ENCODE measurements at places on chromosomes 2 and 18.

GRCh38 chr2:16709769-16710168, 44.1 kb upstream of the CYRIA start:
- DNase-seq: no peak

DNA sequence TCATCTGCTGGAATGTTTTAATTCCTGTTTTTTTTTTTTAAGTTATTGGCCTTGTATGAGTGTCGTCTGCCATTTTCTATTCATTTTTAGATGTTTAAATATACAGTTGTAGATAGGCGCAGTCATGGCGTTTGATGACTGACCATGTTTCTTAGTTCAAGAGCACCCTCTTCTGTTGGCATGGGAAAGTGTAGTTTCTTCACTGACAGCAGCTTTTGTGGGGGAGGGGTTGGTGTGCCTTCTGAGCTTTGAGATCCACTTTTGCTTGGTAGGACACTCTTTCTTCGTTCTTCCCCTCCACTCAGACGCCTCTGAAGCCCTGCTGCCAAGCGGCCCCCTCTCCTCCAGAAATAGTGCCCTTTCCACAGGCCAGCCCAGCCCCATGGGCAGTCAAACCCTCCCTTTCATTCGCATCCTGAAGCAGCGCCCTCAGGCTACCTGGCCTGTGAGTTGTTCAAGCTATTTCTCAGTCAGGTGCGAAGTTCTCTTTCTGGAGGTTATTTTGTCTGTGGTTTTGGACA, 492.0 kb downstream of the TNS1 start:
- DNase-seq: peak; percentile 70

DNA sequence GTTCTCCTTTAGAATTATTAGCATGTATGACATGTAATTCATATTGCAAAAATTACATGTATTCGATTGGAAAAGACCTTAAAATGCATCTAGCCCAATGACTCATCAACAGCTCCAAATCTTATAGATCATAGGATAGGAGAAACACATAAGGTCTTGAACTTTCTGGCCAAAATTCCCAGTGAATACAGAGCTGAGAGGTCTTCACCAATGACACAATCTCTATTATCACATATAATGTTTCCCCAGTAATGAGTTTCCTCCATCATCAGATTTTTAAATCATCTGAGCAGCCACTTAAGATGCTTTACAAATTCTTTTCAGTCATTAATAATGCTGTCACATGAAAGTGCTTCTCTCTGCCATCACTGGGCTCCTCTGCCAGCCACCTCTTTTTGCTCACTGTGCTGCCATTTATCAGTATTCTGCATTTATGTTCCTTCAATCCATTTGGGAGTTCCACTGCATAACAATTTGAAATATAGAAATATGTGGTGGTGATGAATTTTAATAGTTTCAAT, 804.9 kb downstream of the SUCLG1 start:
- no peak for DNase-seq

DNA sequence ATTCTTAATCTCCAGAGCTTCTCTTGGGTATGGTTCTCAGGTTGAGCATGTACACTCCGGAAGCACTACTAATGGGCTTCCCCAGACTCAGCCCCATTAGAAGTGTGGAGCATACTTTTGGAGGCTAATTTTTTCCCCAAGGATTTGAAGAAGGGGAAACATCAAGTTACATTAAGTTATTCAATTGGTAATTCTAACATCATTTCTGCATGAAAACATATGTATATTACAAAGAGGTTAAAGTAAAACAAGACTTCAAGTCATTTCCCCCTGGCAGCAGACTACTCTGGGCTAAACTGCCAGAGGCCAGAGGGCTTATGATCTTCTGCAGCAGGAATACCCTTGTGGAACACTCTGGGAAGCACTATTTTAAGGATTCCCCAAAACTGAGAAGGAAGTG, 227.7 kb upstream of the STK17B start:
- no peak for DNase-seq

- DNase-seq: no peak
Measured at GRCh38 chr18:39053571-39053970, 1488.0 kb upstream of the CELF4 start.

GRCh38 chr2:233023007-233023760, 9.3 kb upstream of the NEU2 start:
- DNase-seq: peak; percentile 38

DNA sequence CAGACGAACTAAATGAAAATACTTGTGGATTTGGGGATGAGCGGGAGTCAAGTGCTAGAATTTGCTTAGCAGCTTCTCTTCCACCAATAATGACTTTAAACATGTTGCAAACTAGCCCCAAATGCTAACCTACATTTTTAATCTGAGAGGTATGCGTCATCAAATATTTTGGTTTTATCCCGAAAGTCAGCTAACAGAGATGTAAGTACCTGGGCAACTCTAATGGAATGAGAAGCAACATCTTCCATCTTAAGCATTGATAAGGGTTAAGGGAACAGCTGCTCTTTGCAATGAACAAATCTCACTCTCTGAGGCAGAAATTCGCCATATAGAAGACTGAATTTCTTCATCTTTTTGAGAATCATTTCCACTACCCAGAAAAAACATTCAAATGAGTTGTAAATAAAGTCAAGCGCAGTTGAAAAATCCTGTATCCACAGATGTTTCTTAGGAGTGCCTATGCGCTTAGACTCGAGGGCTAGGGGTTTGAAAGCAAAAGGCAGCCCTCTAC, 926 bp upstream of the YPEL5 start:
- no peak for DNase-seq

GRCh38 chr18:9961041-9961440, 47.2 kb downstream of the VAPA start:
- DNase-seq: no peak

- no peak for DNase-seq
Measured at GRCh38 chr2:49248506-49248905, 94.2 kb upstream of the FSHR start.

DNA sequence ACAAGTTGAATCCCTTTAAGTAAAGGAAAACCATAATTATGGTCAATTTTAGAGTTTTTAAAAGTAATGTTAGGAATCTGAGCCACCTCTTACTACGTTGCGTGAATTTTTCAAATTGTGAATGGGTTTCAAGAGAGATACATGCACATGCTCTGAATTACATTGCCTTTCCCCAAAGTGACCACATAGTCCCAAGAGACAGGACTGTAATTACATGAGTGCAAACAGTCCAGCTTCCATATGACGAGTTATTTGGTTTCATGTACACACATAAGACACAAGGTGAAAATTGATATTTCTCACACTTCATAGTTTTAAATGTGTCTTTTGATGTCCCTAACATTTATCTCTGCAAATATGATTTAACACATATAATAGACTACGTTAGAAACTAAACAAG, 850.8 kb downstream of the LRP1B start:
- DNase-seq: no peak

DNA sequence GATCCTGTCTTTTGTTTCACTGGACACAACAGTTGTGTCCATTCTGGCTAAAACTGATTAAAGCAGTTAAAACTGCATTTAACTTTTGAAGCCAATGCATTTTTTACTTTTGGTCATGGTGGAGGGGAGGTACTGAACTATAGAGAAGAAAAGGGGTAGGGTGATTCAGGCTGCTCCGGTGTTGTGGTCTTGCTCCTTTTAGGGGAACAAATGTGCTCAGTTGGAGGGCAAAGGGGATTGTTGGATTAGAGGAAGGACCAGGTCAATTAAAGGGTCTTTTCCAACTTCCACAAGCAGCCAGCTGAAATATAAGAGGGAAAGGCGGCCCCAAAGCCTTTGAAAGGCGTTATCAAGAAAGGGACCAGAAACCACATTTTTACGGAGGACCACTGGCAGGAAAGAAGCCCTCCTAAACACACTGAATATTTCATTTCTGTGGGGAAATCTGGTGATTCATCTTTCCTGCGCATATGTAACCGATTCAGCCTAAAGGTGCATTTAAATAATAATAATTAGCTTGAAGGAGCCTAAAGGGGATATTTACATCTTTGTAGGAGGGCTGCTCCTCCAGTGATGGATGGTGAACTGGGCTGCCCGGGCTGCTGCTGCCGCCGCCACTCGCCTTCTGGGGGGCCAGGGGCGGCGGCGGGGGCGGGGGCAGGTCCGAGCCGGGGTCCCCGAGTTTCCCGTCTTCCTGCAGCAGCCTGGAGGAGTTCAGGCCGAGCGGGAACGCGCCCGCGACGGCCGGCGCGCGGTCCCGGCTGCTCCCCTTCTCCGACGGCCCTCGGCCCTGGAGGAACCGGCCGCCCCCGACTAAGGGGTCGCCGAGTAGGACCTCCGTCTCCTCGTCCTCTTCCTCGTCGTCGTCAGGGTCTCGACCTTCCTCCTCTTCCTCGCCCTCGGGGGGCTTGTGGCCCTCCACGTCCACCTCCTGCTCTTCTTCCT, 5.2 kb downstream of the SKOR2 start:
- no peak for DNase-seq

DNA sequence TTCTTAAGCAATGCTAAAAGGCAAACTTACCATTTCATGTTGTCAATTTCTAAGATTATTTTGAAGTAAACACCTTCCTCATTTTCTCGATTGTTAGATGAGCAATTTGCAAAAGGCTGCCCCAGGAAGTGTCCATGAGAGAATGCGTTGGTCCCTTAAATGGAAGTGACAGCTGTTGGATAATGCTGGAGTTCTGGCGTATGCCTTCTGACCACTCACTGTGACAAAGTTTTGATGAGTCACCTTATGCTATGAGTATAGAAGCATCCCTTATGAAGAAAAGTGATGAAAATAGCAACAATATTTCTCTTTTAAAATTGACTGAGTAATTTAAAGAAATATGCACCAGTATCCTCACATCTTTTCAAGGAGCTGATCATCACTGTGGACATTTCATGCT, 1497.5 kb downstream of the DPP10 start:
- no peak for DNase-seq

DNA sequence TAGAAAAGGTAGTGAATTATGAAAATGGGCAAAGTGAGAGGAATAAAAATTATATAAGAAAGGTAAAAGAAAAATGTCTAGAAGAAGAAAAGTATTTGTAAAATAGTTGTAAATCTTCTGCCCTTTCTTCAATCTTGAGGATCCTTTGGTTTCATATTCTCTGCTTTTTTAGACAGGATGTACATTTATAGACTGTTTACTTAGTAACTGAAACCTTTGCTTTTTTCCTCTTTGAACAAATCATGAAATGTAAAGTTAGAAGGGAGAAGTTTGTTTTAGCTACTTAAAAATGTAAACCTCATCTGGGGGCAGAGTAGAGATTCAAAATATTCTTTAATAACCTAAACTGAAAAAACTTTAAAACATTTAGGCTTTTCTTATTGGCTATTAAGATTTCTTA, 150.4 kb upstream of the ITGA4 start:
- no peak for DNase-seq

GRCh38 chr2:14827226-14828023, 194.9 kb downstream of the LRATD1 start:
- DNase-seq: no peak

DNA sequence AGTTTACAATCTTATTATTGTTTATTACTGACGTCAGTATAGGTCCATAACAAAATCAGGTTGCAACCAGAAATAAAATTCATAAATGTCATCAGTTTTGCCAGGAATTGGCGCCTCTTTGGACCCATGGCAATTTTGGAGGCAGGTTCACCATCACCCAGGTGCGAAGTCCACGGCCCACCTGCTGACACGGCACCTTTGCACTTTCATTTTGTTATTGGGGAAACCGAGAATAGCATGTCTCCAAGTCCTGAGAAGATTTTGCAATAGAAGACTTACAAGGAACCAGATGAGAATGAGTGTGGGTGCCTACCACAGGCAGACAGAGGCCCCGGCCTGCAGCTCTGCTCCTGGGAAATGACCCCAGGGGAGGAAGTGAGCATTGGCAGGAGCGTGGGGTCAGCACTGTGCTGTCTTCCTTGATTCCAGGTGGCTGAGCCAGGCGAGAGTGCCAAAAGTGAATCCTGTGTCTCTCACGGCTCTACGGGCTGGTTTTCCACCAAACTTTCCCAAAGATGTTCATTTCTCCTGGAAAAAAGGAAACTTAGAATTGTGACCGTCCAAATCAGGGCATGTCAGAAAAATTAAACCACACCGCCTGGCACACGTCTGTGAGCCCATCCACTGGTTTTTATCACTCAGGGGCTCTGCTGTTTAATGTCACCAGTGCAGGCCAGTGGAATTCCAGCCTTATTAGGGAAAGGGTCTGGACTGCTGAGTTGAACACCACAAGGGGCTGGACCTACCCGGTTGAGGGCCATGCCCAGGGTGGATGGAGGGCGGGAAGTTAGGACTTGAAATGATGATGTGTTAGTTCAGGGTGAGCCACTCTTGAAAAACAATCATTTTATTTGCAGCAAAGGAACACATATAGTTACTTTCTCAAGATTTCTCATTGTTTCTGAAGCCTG, 96.5 kb downstream of the PTGR3 start:
- DNase-seq: peak; percentile 24

DNA sequence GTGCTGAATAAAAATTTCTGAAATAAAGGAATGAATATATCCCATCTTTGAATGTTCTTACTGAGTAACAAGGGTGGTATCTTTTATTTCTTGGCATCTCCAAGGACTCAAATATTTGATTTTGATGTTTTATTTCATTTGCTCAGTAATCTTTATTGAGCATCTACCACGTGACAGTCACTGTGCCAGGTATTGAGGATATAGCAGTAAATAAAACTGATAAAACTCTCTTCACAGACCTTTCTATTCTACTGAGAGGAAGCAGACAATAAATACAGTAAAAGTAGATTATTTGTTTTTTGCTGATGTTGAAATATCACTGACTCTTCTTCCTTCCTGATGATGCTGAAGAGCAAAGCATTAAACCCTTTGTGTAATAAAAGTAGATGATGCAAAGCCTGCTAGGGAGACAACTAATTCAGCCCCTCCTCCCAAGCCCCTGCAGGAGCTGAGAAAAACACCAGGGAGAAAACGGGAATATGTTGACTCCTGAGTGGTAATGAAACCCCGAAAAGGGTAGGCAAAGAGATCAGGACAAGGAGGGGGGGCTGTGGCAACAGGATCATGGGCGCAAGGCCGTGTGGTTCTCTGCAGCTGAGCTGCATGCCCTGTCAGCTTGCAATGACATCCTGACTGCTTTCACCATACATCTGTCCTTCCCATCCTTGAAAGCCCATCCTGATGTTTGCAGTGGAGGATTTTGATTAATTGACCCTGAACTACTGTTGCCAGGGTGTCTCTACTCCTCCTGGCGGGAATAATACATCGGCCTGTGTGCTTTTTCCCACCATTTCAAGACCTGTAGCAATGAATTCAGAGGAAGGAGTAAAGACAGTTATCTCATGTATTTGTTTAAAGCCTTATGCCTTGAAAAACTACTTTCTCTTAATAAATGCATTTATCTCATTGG, 117.4 kb downstream of the EML6 start:
- no peak for DNase-seq

DNA sequence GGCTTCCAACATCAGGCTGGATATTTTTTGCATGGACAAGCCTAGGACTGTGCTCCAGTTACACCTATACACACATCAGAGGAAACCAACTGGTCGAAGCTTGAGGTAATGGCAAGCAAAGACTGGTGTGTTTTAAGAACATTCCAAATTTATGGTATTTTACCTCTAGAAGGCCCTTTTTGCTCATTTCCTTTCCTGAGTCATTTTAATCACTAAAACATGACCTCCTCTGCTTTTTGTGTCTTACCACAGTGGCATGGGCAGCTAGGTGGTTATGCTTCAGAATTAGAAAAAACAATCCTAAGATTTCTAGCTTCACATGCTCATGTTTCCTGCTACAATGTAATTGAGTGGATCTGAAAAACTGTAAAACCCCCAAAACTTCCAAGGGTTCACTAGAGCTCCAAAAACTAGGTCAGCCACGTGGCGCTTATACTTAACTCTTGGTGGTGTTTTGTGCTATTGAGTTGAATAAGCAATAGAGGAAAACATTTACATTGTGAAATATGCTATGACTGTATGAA, 30.6 kb upstream of the CHRNA1 start:
- no peak for DNase-seq
